Putamen (tissue), 1 donor: ENCODE measurements at places on chromosomes 5 and 9.
A peak's percentile ranks its signal among the peaks of the same experiment; 100 is the strongest.

DNA sequence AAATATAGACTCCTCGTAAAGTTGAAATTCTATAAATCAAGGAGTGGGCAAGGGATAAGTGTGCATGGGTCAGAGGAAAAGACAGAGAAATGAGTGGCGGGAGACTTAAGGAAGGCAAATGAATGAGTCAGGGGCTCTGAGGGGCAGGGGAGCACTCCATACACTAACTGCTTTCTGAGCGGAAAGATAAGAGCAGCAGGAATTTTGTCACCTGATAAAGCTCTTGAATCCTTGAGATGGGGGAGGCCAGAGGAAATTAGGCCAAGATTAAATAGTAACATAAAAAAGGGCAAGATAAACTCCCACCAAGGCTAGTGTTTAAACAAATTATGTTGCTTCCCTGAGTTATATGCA lies 191.0 kb upstream of the S1PR3 start:
- DNase-seq = no peak

DNA sequence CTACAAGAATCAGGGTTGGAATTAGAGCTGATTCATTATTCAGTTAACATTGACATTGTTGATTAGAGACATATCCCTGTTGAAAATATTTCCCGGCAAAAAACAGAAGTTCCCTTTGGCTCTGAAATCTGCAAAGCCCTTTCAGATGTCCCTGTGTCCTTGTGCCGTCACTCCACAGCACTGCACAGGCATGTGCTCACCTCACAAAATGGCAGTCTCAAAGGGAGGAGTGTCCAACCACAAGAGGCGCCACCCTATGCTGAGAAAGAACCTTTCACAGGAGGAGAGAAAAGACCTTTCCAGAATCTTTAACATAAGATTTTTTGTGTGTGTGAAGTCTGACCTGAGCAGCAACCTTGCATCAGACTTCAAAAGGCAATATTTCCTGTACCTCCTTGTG lies 112.8 kb upstream of the PRSS3 start:
- DNase-seq = no peak

DNA sequence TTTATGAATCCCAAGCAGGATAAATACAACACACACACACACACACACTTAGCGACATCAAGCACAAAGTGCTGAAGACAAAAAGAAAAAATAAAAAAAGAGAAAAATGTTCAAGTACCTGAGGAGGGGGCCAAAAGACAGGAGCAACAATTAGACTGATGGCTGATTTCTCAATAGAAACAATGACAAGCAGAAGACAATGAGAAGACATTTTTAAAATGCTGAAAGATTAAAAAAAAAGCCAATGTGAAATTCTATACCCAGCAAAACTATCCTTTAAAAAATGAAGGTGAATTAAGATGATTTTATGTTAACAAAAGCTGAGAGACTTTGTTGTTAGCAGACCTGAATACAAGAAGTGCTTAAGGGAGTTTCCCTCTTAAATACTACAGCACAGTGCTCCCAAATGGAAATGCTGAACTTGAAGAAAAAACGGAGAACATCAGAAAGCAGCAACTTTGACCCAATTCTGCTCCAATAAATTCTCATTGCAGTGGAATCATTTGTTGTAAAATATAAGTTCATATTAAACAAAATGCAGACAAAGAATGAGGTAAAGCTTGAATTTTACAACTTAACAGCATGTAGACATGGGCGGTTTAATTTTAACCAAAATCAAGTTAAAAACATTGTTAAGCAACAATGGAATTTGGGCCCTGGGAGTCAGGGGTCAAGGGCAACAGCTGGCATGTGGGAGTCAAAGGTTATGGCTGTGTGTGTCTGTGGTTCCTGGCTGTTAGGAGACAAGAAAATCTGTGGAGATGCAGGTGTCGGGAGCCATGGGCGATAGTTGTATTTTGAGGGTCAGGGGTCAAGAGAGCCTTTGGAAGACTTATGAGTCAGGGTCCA lies 776 bp upstream of the RANBP17 start:
- no peak for DNase-seq

- no peak for DNase-seq
Measured at GRCh38 chr5:111422245-111422644, 90.1 kb downstream of the STARD4 start.

DNA sequence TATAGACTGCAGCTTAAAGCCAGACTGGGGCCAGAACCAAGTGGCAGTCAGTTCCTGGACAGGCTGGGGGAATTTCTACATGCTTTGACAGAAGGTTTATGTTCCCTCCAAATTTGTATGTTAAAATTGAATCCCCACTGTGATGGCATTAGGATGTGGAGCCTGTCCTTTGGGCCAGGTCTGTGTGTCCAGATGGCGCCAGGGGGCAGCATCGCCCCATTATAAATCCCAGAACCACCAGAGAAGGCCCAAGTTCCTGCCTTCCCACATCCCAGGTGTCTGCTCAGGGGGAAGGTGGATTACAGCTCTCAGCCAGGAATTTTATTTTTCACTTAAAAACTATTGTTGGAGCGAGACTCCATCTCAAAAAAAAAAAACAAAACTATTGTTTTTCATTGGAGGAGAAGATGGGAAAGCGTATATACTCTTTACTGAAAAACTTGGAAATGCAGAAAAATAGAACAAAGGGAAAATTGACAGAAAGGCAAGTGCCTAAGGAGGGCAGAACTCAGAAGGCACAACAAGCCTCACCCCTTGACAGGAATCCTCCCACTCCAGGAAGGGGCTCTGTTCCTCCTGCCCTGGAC lies 5.0 kb downstream of the IL3 start:
- DNase-seq = no peak

GRCh38 chr5:103669615-103670014 lies 107.0 kb upstream of the NUDT12 start:
- no peak for DNase-seq

- DNase-seq = no peak
Measured at GRCh38 chr5:27221410-27221809, 183.0 kb upstream of the CDH9 start.

GRCh38 chr9:16870596-16871335 lies at the start of gene BNC2:
Gene BNC2 (minus strand): TSS chr9:16870670. CDS start chr9:16870648, 22 bp downstream.
- DNase-seq = no peak

DNA sequence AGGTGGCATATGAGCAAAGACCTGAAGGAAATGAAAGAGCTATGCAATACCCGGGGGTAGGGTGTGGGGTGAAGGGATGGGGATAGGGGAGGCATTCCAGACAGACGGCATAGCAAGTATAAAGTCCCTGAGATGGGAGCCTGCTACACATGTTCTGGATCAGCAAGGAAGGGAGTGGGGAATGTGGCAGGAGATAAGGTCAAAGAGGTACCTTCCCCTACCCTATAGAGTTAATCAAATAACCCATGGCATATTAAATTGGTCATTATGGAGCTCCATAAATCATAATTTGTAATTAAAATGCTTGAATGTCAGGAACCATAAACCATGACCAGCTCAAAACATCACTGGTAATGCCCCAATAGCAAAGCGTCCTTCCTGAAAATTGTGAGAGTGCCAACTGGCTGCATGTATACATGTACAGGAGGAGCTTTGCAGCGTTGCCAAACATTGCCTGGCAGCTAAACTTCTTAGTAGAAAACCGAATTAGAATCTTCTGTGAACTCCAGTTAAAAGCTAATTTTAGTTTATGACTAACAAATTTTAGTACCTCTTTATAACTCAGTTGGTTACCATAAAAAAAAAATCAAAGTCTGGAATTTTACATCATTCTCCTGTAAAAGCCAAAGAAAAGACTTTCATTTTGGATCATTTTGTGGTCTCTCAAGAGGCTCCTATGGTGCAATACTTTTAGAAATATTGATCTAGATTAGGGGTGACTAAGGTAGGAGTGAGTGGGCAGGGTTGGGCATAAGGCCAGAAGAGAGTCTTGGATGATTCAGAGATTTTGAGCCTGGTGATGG lies 4.7 kb downstream of the DNAI1 start:
- DNase-seq = peak; percentile 35

GRCh38 chr5:135996611-135997010 lies 32.2 kb upstream of the TGFBI start:
- no peak for DNase-seq

GRCh38 chr5:147234239-147234824 lies 494 bp upstream of the STK32A start:
- DNase-seq = no peak

GRCh38 chr5:67021031-67021430 lies 175.6 kb downstream of the CD180 start:
- no peak for DNase-seq

GRCh38 chr5:65611524-65611923 lies 12.6 kb downstream of the TRIM23 start:
- DNase-seq = no peak

DNA sequence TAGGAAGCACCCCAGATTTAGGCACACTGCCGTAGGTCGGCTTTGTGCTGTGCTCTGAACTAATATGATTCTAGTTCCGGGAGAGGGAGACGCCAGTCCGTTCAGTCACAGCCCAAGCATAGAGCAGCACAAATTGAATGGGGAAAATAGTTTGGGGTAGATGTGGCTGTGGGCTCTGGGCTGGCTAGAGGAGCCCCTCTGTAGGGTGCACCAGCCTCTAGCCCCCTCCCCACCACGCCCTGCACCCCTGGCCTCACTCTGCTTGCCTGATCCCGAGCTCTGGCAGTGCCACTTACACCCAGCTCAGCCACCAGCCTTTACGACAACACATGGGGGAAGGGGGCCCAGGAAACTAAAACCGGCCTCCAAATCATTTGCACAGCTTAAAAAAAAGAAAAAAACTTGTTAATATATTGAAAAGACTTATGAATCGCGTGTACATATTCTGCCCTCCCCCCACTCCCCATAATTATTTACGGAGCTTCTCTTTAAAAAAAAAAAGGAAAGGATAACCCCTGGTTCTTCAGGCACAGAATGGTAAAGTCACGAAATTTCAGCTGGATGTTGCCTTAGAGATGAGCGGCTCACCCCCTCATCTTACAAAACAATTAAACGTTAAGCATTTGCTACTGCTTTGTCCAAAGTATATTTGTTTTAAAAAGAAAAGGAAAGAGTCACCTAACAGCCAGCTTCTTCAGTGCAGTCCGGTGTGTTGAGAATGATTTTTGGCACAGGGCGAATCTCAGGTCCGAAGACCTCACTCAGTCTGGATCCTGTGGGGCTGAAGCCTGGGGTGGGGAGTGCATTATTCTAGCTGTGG lies 3.5 kb downstream of the LMX1B start:
- no peak for DNase-seq

- DNase-seq = no peak
Measured at GRCh38 chr9:126869368-126869767, 8.9 kb downstream of the ZBTB34 start.

DNA sequence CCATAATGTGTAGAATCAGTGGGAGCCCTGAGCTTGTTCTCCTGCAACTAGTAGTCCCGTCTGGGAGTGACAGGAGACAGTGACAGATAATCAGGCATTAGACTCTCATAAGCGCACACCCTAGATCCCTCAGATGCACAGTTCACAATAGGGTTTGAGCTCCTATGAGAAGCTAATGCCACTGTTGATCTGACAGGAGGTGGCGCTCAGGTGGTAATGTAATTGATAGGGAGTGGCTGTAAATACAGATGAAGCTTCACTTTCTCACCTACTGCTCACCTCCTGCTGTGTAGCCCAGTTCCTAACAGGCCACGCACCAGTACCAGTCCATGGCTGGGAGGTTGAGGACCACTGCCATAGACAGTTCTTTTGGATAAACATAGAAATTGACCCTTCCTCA lies 188.7 kb downstream of the ROR2 start:
- DNase-seq = no peak

DNA sequence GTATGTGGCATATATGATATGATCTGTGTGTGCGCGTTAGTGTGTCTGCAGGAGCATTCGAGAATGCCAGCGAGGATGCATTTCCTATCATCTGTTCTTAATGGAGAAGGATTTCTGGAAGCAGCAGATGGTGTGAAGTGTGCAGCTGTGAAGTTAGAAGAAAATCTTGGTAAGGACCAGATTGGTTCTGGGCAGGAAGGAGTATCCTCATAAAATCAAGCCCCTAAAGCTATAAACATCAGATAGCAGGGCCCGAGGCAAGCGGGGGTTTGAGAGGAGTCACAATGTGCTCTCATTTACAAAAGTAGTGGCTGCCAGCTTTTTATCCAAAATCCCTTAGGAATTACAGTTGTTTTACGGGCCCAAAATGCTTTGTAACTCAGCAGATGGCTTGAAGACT lies 40.0 kb downstream of the DAPK1 start:
- DNase-seq = no peak

DNA sequence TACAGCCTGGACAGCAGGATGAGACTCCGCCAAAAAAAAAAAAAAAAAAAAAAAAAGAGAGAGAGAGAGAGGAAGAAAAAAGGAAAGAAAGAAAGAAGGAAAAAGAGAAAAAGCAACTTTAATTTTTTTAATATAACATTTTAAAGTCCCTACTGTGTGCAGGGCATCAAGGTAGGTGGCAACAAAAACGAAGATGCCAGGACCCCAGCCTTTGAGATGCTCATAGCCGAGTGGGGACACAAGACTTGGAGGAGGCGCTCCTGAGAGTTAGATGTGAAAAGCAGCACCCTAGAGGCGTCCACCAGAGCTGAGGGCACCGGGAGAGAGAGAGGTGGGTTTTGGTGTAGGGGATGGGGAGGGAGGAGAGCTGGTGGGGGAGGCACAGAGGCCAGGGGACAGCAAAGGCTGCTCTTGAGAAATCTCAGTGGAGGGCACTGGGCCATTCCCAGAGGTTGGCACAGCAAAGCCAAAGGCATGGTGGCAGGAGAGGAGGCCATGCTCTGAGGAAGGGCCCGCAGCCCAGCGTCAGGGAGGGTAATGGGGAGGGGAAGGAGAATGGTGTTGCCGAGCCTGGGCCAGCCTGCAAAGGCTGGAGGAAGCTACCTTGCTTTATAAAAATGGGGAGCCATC lies 135.6 kb downstream of the C9orf50 start:
- DNase-seq = no peak

DNA sequence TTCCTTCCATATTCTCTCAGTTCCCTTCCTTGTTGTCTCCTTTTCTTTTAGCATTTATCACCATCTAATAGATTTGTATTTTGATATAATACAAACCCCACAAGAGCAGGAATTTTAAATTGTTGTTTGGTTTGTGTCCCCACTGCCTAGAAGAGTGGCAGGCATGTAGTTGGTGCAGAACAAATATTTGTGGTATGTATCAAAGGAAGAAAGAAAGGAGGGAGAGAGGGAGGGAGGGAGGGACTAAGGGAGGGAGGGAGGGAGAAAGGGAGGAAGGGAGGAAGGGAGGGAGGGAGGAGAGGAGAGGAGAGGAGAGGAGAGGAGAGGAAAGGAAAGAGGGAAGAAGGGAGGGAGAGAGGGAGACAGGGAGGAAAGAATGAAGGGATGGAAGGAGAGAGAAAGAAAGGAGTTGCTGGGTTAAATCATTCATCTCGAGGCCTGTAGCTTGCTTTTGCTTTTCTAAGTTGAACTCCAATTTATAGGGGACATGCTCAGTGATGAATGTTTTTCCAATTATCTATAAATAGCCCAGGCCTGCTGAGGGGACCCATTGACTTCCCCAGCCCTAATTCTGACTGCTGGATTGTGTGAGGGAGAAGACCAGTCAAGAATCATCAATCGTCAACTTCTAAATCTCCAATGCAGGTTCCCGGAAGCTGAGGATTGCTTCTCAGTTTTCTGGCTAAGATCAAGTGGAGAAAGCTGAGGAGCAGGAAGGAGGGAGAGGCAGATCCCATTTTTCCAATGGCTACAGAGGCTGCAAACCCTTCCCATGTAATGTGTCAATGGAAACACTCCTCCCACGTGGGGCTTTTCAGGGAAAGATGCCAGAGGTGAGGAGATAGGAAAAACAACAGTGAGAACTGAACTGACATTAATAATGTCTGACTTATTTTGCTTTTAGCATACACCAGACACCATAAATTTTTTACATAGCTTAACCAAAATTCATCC lies 320.7 kb downstream of the ASTN2 start:
- DNase-seq = no peak
